ENCODE measurements at places on chromosomes 7 and 10.

DNA sequence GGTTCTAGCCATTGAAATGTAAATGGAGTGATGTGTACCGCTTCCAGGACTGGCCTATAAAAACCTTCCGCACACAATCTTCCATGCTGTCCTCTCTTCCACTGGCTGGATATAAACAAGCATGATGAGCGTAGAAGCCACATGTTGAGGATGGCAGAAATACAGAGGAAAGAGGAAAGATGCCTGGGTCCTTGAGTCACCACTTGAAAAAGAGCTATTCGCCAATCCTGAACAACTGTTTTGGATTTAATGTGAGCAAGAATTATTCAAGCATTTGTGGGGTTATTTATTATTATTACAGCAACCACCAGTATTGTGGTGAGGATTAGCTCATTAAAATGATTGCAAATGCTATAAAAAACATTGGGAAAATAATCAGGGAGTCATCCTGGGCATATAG is 45.8 kb upstream of the PLXNA4 start:
- no peak for DNase-seq

GRCh38 chr7:14233868-14234369 is 244.5 kb upstream of the ETV1 start:
- no peak for DNase-seq

DNA sequence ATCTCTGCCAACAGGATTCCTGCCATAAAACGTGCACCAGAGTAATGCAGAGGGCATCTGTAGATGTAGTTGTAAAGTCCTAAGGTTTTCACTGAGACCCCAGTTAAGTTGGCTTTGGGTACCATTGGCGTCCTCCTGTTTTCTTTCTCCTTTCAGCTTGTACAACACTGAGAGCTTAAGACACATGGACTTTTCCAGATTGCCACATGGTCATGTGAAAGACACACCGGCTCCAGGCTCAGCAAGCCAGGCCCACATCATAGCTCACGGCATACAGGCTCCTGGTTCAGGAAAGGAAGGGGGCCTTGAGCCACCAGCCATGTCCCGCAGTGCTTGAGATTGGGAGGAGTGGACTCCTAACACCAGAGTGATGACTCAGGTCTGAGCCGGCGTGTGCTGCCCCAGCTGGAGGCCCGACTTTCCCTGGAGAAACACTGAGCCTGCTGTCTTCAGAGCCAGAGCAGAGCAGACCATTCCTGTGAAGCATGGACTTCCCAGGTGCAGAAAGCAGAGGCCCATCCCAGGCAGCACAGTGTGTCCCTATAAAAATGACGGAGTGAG is 252.7 kb downstream of the PRPF18 start:
- no peak for DNase-seq

DNA sequence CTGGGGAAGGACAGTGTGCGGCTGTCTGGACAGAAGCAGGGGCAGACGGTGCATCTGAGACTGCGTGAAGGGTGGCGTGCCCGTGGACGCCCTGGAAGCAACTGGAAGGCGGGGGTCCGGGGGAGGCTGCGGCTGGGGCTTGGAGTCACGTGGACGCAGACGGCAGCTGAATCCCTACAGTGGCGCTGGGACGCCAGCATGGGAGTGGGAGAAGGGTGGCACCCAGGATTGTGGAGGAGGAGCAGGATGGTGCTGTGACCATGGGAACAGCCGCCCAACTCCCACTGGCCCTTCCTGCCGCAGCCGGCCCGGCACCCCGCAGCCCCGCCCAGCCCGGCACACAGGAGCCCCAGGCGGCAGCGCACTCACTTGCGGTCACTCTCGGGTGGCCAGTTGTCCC is 9.7 kb downstream of the INTS1 start:
- no peak for DNase-seq

GRCh38 chr7:54705436-54705835 is 53.6 kb downstream of the SEC61G start:
- no peak for DNase-seq

All from uterus (tissue), 4 donors.